ENCODE measurements at places on chromosomes 1 and 21.
A peak's percentile ranks its signal among the peaks of the same experiment; 100 is the strongest.

GRCh38 chr21:25994758-25995163, 175.8 kb downstream of the APP start:
- no peak for DNase-seq

GRCh38 chr1:184160236-184160635, 108.7 kb downstream of the TSEN15 start:
- DNase-seq: no peak

DNA sequence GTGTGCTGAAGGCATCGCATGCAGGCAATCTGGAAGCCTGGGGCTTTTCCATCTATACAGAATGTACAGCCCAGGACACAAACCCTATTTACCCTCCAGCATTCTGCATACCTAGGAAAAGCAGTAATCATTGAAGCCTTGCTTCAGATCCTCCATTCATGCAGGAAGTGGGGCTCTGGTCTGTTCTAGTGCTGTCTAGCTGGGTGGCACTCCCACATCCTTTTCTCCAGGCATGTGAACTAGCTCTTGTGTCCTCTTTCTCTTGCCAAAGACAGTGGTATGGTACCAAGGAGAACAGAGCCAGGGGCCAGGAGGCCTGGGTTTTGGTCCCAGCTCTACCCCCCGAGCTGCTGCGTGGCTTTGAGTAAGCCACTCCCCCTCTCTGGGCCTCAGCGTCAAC, 21.7 kb downstream of the LRP8 start:
- DNase-seq: no peak

DNA sequence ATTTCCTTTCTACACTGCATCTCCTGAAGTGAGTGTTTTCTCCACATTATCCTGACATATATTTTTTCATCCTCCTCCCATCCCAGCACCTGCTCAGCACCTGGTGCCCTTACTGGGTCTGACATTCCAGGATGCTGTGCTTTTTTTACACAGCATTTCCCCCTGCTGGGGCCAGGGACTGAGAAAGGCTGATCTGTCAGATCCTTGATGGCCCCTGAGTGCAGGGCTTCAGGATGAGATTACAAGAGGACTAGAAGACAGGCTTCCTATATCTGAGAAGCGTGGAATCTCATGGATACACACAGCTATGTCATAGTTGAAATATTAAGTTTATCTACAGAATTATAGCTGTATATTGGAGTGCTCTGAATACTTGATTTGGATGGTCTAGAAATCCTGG, 24.4 kb downstream of the RCAN1 start:
- DNase-seq: no peak

- no peak for DNase-seq
These were observed 8.8 kb downstream of the ZNF692 start for GRCh38 chr1:248850124-248850523.

- peak; percentile 79 for DNase-seq
These were observed 7.4 kb downstream of the IFFO2 start for GRCh38 chr1:18948913-18949685.

DNA sequence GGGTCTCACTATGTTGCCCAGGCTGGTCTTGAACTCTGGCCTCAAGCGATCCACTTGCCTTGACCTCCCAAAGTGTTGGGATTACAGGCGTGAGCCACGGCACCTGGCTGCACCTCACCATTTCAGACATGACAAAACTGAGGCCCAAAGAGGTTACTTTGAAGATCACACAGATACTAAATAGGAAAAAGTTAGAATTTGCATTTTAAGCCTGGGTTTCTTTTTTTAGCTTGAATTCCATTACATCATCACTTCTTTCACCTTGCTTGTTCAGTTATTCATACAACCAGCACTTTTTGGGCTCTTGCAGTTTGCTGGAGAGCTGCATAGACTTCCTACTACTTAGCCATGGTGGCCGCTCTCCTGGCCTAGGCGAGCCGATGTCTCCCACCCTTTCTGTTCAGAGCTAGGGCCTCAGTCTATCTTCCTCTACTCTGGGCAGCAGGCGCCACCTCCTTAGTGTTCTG, 16.3 kb upstream of the CD2 start:
- DNase-seq: no peak

Measured in left hindlimb (tissue), 1 donor.